ENCODE measurements at places on chromosomes 5 and 9.

GRCh38 chr9:133351908-133352634, 4.1 kb downstream of the RPL7A start:
- peak; percentile 28 for DNase-seq

GRCh38 chr9:18692962-18693361, 219.0 kb downstream of the ADAMTSL1 start:
- no peak for DNase-seq

DNA sequence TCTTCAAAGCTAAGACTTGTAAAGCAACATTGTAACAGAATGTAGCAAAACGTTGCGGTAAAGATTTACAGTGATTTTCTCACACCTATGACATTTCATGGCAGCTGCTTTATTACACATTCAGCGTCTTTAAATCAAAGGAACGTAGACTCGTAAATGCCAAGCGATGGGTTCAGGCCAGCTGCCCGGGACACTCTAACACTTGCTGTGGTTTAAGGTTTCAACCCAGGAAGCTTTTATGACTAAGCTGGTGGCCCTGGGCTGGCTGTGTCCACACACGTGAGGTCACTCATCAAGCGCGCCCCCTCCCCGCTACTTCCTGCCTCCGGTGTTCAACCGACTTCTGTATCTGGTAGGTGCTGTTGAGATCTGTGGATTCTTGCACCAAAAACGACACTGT, 2.5 kb downstream of the SLC6A18 start:
- DNase-seq, result peak; percentile 98

DNA sequence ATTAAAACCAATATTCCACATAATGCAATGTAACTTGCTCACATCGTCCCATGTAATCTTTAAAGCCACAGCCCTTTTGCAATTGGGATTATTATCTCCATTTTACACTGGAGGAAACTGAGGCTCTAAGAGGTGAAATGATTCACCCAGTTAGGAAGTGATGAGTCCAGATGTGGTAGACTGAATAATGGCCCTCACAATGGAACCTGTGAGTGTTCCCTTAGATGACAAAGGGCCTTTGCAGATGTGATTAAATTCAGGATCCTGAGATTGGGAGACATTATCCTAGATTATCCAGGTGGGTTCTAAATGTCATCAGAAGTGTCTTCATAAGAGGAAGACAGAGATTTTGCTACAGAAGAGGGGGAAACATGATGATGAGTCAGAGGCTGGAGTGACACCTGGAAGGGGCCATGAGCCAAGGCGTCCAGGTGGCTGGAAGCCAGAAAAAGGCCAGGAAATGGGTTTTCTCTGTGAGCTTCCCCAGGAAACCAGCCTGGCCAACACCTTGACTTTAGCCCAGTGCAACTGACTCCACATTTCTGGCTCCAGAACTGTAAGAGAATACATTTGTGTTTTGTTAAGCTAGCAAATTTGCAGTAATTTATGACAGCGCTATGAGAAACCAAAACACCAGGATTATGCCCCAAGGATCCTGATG, 139.1 kb downstream of the KCNIP1 start:
- DNase-seq, result no peak

- no peak for DNase-seq
These were observed 569.5 kb upstream of the WWC1 start for GRCh38 chr5:167721926-167722440.

- DNase-seq, result no peak
These were observed 165.4 kb downstream of the EPB41L4A start for GRCh38 chr5:112253478-112254250.

DNA sequence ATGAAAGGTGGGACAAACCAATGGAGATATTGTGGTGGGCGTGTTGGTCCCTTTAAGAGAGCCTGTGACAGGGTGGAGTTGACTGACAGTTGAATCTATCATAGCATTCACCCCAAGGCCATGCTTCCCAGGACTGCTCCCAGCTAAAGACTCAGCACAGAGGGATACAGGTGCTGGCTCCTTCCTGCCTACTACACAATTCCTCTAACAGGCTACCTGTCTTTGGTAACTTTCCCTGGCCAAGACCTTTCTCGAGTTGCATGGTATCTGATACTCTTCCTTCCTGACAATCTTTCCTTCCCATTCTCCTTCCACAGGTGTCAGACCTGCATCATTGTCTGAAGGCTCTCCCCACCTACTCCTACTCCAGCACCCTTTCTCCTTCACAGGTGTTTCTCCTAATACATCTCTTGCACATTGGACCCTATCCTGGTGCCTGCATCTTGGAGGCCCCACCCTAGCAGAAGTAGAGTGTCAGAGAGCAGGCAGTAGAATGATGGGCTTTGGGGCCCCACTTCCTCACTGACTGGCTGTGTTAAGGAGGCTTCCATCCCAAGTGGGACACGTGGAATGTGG, 120.7 kb upstream of the ALDH1B1 start:
- DNase-seq, result no peak

DNA sequence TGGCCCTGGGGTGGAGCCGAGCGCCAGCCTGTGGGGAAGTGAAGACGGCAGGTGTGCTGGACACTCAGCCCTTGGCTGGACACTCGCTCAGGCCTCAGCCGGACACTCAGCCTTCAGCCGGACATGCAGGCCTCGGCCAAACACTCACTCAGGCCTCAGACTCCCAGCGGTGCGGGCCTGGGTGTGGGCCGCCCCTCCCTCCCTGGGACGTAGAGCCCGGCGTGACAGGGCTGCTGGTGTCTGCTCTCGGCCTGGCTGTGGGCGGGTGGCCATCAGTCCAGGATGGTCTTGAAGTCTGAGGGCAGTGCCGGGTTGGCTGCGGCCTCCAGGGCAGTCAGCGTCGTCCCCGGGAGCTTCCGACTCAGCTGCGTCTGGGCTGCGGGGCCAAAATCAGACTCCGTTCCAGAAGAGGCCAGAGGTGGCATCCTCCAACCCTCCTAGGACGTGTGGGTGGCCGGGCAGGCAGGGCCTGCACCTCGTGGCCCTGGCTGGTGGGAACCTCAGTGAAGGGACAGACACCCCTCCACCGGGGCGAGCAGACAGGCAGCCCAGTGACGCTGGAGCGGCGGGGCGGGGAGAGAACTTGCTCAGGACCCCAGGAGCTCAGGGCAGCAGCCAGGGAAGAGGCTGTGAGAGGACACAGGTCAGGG, 28.4 kb downstream of the SLC6A18 start:
- DNase-seq, result no peak

DNA sequence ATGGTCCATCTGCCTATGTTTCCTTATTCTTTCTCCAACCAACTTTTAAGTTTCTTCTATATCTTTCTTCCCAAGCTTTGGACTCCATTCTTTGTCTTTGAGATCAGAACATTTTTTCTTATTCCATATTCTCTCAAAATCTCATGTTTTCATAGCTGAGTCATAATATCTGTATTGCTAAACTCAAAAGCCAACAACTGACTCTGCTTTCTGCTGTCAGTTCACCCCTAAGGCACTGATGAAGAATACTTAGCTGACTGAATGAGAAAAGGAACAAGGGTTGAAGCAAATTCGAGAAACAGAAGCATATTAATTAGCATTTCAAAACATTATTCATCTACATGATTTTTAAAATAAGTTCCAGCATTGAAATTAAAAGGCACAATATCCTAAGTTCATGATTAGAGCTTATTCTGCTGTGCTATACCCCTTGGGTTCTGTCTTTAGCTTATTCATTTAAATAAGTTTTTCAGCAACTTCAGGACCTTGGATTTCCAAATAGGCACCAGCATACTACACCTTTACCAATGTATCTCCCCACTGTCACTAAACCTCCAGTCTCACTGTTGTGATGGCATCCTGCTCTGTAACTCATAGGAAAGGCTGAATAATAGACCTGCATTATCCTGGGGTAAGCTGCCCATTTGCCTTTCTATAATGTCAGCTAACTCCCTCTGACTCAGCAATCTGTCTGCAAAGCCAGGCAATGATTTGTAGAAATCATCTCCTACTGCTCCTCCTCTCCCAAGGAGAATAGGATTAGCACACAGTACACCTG, 49.9 kb upstream of the C5orf46 start:
- no peak for DNase-seq

DNA sequence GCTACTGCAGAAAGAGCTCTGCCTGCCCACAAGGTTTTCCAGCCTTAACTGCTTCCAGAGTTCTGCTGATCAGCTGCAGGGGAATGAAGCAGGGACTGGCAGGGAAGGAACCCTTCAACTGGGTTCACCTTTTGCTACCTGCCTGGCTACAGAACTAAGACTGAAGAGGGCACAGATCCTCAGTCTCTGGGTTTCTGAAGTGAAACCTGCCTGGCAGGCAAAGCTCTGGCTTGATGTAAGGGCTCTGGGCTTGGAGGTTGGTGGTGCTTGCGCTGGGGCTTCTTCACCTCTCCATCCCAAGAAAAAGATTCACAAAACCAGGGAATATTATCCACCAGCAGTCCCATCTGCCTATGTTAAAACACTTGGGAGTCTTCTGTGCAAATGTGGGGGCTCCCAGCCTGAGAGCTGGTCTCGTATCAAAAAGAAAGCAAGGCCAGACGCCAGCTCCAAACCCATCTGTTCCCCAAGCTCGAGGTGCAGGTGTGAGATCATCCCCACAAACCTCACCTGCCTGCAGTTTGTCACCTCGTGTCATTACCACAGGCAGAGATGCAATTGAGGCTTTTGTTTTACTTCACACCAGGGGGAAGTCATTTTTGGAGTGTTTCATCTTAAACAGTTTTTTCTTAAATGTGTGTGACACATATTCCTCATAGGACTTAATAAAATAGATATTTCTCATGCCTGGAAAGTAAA, 58.3 kb downstream of the BNC2 start:
- DNase-seq, result no peak

DNA sequence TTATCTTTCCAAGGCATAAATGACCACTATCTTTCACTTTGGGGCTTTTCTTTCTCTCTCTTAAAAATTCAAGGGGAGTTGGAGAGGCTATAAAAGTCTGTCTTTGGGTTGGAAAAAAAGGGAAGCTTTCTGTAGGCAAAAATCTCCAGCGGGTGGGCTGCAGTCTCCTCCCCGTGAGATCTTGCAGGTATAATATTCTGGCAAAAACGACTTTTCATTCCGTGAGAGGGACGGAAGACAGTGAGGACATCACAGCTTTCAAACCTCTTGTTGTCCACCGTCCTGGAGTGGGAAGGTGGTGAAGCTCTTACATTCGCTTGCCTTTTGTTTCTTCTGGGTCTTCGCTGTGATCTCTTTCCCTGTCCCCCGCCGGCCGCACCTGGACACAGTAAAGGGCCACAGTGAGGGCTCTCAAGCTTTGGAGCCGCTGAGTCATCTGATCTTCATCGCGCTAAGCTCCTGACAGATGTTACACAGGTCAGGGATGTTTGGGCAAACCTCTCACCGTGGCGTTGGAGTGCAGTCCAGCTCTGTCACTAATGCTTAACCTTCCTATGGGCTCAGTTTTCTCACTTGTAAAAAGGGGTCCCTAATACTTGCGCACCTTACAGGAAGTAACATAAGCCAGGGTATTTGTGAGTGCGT, 61.9 kb upstream of the MEGF10 start:
- peak; percentile 53 for DNase-seq

DNA sequence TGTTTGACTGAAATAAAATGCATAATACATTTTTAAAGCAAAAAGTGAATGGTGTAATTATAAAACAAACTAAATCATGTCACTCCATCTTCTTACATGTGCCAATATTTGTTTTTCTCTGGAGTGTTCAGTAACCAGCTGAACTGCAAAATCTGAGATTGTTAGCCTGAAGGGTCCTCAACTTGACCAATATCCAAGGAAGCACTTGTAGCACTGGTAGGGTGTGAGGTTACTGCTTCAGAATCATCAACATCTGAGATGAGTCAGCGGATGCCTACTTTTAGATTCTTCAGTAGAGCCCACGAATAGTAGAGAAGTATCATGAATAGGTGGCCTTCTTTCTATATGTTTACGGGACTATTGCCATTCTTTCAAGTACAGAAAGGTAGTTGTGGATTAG, 226.7 kb downstream of the TLE4 start:
- DNase-seq, result peak; percentile 4

GRCh38 chr9:107600060-107600573, 110.5 kb upstream of the KLF4 start:
- DNase-seq, result no peak

DNA sequence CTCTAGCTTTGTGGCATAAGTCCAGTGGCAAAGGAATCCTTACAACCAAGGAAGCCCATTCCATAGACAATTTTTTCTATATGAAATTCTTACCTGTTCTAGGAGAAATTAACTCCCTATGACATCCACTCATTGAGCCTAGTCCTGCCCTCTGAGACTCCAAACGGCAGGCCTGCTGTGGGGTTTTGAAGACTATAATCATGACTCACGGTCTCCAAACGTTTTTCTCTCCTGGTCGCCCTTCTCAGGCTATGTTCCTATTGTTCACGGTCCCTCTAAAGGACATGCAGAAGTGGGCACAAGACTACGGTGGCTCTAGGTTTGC, 611 bp downstream of the EXOSC3 start:
- no peak for DNase-seq

DNA sequence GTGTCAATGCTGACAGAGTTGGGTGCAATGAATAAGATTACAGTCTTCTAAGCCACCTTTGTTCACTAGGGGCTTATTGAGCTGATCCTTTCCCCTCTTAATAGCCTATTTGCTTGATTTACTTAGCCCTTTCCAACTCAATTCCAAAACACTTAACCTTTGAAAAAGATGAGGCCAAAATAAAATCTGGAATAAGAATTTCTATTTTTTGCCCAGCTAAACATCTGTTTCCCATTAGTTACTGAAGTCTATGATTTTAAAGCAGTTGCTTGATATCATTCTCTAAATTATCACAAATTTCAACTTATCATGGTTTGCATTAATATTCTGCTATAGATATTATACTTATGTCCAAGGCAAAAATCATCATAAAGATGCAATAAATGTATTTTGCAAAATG, 1272.0 kb upstream of the ACO1 start:
- DNase-seq, result no peak

DNA sequence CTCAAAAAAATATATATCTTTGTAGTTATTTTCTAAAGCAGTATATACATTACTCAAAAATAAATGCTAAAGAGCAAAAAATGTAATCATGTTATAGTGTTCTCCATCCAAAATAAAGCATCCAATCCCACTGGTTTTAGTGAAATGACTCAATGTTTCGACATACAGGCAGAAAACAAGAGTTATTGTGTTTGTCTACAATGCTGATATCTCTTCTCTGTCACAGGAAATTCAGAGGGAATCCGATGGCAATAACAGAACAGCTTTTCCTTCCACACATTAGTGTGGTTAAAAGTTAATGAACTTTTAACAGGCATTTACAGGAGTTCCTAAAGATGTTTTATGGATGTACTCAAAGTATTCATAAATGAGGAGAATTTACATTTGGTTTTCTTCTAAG, 12.0 kb downstream of the TTC33 start:
- no peak for DNase-seq

DNA sequence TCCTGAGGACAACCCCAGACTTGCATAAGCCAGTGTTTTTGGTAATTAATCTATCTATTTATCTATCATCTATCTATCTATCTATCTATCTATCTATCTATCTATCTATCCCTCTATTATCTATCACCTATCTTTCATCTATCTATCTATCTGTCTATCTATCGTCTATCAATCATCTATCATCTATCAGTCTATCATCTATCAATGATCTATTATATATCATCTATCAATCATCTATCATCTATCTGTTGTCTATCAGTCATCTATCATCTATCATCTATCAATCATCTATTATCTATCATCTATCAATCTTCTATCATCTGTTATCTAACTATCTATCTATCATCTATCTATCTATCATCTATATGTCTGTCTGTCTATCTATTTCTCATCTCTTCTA, 85.5 kb downstream of the PTCH1 start:
- DNase-seq, result no peak

Data from NCI-H510A treated with DMSO at 0.1 percent for 48 hours (cell line).